ENCODE measurements at places on chromosomes 3 and 15.
A peak's percentile ranks its signal among the peaks of the same experiment; 100 is the strongest.

DNA sequence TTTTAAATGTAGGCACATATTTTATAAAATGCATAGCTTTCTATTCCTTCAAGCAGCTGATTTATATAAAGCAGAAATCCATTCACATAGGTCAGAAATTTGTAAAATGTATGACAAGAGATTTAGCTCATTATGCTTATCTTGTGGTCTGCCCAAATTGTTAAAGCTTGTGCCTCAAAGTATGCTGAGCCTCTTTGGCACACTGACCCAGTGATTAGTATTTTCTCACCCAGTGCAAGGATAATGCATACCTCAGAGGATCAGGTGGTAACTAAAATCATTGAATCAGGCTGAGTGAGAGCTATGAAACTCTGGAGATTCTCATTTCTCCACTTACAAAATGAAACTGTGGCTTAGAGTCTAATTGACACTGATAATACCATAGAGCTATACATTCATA, 533.3 kb downstream of the FGF12 start:
- no peak for DNase-seq

- no peak for DNase-seq
Observed at GRCh38 chr15:88108991-88109390, 147.5 kb downstream of the NTRK3 start.

- no peak for DNase-seq
Observed at GRCh38 chr15:28955993-28956421, 70.2 kb downstream of the APBA2 start.

- DNase-seq: no peak
Observed at GRCh38 chr15:60460931-60461330, 18.0 kb downstream of the ICE2 start.

DNA sequence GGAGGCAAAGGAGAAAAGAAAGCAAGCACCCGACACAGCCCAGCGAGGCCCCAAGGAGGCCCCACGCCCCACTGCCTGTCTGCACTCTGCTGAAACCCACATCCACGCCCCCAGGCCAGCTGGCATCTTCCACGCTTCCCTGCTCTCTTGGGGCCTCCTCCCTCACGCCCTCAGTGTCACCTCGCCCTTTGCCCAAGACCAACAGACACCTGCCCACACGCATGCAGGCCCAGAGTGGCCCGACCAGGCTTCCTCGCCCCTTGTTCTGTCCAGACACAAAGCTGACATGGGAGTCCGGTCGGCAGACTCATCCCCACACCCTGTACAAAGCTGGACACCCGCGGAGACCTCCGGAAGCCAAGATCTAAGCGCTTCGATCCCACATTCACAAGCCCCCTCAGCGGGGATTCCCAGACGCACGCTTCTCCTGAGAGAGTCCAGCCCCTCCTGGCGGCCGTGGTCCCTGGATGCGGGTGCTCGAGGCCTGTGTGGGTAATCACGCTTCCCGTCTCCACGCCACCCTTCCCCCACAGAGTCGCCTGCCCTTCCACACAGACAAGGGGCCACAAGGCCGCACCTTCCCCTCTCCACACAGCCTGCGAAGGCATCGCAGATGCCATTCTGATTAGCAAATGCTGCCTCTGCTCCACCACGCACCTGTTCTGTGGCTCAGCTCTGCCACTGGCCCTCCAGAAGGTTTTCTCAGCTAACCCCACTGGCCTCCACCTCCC, 176.6 kb downstream of the XXYLT1 start:
- no peak for DNase-seq

- peak; percentile 10 for DNase-seq
Observed at GRCh38 chr3:42755681-42756578, 17.1 kb downstream of the CCDC13 start.

- DNase-seq: no peak
Observed at GRCh38 chr3:99523431-99524127, 114.8 kb upstream of the COL8A1 start.

DNA sequence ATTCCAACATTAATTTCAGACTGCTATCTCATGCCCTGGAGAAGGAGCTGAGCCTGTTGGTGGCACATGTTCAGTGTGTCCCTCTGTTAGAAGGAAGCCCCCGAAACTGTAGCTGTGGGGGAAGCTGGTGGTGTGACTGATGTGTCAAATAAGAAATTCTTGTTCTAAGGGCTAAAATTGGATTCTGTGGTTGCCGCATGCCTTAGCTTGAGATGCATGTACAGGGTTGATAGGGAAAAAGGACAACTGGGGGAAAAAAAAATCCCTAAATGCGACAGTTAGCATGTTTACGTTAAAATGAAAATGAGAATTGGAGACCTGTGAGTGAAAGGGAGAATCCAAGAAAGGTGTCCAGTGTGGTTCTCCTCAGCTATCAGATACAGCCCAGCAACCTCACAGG, 58.6 kb downstream of the MED12L start:
- DNase-seq: no peak

DNA sequence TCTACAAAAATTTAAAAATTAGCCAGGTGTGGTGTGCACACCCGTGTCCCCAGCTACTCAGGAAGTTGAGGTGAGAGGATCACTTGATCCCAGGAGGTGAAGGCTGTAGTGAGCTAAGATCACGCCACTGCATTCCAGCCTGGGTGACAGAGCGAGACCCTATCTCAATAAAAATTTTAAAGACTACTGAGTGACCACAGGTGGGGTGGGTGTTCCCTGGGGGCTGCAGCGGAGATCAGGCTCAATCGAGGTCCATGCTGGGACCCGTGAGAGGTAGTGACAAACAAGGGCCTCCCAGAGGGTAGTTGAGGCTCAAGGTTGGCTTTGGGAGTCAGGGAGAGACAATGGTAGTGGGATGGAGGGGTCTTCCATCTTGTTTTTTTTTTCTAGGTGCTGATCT, 38.9 kb upstream of the LIMD1 start:
- DNase-seq: no peak

DNA sequence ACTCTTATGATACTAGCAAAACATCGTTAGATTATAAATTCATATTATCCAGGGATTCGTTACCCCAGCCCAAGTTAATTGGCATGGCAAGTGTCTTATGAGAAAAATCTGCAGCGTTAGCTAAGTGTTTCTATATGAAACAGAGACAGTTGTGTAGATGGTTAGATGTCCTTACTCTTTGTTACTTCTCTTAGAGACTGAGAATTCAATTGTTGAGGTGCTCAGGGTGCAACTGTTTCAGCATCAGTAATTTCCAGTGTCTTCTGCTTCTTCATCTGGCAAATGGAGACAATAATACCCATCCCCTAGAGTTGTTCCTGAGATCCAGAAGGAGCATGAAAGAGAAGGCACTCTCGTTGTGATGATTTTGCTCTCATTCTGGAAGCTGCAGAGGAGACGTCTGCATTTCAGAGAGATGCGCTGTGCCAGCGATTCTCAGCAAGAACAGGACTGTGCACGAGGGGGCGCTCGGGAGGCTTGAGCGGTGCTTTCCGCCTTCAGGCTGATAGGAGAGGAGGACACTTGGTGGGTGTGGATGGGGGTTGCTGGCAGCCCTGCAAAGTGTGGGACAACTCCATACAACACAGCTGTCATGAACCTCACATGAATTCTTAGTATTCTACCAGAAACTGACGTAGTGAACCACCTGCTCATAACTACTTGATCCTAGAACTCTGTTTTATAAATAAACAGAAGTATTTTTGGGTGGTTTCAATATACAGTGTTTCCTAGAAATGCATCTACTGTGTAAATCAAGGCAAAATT, 39.7 kb upstream of the SPSB4 start:
- DNase-seq: peak; percentile 71

DNA sequence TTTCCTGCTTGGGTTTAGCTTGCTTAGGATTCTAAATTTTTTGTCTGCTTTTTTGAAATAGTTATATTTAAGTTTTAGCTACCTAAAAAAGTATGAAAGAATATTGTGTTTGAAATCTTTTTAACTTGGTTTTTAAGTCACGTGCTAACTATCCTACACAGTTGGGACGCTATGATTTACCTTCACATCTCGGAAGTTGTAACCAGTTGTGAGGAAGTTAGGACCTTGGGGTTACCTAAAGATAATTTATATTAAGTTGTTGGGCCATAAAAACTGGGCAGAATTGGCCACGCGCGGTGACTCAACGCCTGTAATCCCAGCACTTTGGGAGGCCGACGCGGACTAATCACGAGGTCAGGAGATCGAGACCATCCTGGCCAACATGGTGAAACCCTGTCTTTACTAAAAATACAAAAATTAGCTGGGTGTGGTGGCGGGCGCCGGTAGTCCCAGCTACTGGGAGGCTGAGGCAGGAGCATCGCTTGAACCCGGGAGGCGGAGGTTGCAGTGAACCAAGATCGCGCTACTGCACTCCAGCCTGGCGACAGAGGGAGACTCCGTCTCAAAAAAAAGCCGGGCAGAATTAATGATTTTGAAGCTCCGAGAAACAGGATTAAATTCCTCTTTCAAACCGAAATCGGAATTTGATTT, 1.0 kb downstream of the ZFAND6 start:
- DNase-seq: peak; percentile 25

GRCh38 chr15:75760704-75761435, 48.2 kb upstream of the CSPG4 start:
- no peak for DNase-seq

DNA sequence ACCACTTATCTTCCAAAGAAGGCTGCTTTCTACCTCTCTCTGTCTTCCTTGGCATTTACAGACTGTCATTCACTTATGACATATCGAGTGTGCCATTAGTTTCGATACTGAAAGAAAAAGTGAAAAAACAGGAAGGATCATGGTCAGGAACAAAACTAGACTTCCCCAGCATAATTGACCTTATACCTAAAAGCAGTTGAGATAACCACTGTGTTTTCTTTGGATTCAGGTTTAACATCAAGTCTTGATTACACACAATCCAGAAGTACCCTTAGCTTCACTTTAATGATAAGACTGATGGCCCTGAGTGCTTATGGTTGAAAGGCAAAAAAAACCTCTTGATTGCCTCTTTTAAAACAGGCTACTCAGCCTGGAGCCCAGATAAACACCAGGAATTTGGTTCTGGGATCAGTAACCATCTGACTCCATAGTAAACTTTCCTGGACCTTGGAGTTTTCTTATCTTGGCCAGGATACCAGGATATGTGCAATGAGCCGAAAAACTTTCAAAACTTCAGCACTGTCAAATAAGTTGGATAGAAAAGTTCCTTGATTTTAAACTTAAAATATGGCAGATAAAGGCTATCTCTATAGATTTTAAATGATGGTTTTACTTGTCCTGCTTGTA, 5.0 kb upstream of the UACA start:
- no peak for DNase-seq

- no peak for DNase-seq
Observed at GRCh38 chr3:36965440-36965839, 20.6 kb upstream of the TRANK1 start.
